ENCODE measurements at places on chromosomes 4 and X.

DNA sequence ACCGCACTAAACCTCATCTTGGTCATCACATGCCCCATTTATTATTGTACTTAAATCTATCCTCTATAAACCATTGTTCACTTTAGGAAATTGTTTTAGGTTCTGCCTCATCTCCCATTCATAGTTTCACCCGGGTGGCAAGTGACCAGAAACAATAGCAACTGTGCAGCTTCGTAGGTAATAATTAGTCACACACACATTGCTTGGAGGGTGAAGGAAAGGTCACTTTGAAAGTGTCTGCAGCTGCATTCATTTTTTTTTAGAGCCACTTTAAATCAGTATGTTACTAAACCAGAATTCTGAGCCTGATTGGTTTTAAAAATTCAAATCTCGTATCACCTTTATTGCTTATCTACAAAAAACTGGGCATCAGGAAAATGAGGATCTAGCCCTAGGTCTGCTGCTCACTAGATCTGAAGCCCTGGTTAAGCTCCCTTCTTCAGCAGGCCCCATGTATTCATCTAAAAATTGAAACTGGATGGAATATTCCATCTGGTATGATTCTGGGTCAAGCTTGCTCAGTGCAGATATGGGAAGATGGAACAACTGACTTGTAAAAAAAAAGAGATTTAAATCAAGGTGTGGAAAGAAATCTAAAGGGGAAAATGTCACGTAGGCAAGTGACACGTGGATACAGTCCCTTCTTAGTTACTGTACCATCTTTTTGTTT is 62.4 kb downstream of the LIMCH1 start:
- no peak for DNase-seq

DNA sequence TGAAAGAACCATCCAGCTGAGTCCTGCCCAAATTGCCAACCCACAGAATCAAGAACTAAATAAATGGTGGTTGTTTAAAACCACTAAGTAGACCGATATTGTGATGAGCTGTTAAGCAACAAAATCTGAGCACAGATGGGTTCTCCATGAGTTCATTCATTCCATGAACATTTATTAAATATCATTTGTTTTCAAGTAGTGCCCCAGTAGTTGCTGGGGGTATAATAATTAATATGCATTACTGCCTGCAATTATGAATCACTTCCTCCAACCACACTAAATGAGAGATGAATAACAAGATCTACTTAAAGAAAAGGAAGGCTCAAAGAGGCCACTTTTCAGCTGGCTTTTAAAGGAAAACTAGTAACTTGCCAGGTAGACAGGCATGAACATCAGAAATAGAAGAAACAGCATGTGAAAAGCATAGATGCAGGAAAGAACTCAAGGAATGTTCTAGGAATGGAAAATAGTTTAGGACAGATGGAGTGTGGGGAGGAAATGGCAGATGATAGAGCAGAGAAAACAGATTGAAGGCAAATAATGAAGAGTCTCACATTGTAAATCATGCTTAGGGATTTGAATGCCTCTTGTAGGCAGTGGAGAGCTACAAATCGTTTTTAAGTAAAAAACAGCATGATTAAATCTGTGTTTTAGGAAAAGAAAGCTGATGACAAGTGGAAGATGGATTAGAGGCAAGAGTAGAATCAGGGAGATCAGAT is 641.7 kb upstream of the DIPK2B start:
- no peak for DNase-seq

DNA sequence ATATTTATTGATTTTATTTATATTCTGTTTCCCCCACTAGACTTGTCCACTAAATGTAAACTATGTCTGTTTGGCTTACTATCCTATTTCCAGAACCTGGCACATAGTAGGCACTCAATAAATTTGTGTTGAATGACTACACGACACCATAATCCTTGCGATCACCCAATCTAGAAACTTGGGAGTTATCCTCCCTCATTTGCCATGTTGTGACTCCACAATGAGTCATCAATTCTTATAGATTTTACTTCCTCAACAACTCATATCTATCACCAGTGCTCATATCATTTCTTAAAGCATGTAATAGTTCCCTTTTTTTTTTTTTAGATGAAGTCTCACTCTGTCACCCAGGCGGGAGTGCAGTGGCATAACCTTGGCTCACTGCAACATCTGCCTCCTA is 39.9 kb upstream of the VAMP7 start:
- no peak for DNase-seq

GRCh38 chr4:188266386-188266785 is 127.1 kb downstream of the TRIML1 start:
- no peak for DNase-seq

DNA sequence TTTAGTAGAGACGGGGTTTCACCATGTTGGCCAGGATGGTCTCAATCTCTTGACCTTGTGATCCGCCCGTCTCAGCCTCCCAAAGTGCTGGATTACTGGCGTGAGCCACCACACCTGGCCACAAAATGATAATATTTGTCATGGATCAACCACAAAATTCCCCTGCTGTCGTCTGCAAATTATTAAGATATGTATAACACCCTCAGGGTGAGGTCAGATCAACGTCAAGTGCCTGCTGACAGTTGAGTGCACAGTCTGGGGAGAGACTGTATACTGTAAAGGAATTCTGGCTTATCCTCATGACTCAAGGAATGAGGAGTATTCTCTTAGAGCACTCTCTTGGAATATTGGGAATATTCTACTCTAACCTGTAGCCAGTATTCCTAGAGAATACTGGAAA is 11.2 kb downstream of the EPGN start:
- DNase-seq = no peak

DNA sequence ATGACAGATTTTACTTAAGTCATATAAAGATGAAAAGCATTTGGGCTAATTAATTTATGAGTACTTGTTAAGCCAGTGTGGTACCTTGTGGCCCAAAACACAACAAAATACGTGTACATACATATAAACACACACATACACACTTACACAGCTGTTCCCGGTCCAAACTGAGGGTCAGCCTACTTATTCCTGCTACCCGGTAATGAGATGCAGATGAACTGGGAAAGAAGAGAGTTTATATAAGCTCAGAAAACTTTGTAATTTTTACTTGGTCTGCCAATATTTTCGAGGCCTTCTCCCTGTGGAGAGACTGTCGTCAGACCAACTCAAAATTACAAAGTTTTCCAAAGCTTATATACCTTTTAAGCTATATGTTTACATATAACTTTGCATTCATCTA is 25.8 kb upstream of the PBDC1 start:
- DNase-seq = no peak

- DNase-seq = no peak
These were observed 1452.7 kb upstream of the TENM3 start for GRCh38 chr4:180790471-180790870.

Data from stimulated activated CD4-positive, alpha-beta T cell treated with anti-CD3 and anti-CD28 coated beads, Interleukin-1b, Interleukin-23, amount 100 ng/mL, for 1 hour (primary cell).